Pons (tissue), 1 donor: ENCODE measurements at places on chromosomes 1 and 21.

DNA sequence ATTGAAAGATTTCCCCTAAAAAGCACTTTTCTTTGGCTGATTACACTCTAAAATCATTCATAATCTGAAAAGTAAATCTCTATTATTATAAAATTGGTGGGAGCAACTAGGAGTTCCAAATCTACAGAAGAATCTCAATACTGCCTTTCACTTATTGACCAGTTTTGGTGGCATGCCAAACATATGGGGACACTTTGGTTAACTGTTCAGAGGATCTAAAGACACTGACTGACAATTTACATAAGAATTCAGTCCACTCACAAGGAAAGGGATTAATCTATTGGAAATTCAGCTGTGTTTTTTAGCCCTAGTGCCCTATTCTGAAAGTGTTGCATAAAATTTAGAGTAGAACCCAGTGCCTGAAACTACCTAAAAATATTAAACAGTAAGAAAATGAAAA is 113.6 kb downstream of the LRRC40 start:
- DNase-seq: no peak

GRCh38 chr1:41730806-41731205 is 187.9 kb downstream of the HIVEP3 start:
- no peak for DNase-seq

DNA sequence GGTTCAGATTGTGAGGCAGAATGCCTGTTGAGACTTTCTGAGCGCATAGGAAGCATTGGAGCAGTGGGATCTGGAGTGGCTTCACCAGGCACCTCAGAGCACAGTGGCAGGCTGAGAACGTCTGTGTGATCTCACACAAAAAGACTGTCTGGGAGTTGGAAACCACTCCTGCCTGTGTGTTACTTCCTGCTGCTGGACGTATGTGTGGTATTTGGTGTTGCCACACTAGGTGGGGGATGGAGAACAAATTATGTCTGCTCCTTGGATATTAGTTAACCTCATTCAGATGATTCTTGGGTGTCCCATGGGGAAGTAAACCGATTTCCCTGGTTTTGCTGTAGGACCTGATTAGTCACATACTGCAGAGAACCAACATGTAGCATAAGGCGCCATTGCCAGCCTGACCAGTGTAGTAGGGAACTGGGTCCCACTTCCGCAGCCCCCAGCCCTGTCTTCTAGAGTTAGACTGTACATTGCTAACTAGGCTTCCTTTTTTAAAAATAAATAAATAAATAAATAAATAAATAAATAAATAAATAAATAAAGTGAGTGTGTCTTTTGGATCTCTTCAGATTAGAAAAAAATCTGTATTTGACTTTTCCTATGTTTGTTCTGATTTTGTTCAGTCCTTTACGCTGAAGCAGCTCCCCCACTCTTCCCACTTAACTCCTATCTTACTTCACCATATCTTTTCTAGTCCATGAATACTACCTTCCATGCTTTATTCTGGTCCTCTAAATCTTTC is 26.9 kb downstream of the UCK2 start:
- DNase-seq: peak; percentile 18

- DNase-seq: no peak
These were observed 1.7 kb upstream of the IBA57 start for GRCh38 chr1:228163776-228164519.

DNA sequence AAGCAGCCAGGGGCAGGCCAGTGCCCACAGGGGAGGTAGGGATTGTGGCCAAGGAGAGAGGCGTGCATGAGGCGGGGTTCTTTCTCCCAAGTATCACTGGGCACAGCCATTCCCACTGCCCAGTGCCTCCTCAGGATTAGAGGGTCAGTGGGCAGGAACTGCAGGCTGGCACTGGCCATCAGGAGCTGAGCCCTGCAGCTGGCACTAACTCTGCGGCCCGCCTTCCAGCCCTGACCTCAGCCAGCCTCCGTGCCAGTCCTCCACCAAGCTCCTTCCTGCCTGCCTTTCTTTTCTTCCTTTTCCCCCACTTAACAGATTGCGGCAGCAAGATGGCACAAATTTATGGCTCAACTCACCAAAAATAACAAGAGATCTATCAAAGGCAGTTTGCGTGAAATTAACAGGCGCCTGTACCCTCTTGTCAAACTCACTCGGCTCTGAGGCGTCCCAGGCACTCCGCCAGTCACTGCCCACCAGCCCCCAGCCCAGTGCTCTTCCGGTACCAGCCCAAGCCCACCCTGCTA is 11.1 kb downstream of the ADGRB2 start:
- DNase-seq: peak; percentile 39

DNA sequence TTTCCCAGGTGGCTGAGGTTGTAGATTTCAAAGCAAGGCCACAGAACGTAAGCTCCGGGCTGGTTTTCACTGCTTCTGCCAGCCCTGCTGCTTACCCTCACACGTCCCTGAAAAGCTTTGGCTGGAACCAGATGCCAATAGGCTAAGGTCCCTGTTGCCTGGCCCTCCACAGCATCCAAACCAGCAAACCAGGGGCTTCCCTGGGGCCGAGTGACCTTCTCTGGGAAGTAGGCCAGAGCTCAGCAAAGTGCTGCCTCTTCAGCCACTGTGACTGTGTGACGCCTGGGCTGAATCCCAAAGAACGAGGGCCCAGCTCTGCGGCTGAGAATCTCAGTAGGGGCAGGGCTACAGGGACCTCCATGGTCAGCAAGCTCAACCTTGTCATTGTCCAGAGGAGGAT is 28.9 kb upstream of the RBM15 start:
- DNase-seq: peak; percentile 33

GRCh38 chr1:51749151-51749550 is 129.4 kb downstream of the NRDC start:
- DNase-seq: no peak

GRCh38 chr1:46665983-46666382 is 2.2 kb downstream of the ATPAF1 start:
- no peak for DNase-seq

- no peak for DNase-seq
These were observed 7.1 kb upstream of the SLAMF7 start for GRCh38 chr1:160731990-160732389.

DNA sequence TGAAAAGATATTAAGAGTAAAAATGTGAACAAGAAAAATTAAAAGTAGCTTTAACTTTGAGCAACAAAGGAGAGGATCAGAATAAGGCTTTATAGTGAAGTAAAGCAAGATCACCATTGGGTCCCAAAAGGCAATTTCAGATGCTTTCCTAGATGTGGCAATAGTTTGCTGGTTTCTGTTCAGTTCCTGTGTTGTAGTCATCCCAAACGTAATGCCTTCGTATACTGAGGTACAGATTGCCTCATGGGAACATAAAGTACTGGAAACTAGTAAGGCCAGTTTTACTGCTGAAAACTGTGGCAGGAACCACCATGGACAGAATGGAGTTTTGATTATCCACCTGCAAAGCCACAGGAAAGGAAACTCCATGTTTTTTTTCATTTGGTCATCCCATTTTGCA is 283.5 kb upstream of the SGIP1 start:
- no peak for DNase-seq

- DNase-seq: no peak
These were observed 44.7 kb upstream of the LRP8 start for GRCh38 chr1:53372501-53372951.

DNA sequence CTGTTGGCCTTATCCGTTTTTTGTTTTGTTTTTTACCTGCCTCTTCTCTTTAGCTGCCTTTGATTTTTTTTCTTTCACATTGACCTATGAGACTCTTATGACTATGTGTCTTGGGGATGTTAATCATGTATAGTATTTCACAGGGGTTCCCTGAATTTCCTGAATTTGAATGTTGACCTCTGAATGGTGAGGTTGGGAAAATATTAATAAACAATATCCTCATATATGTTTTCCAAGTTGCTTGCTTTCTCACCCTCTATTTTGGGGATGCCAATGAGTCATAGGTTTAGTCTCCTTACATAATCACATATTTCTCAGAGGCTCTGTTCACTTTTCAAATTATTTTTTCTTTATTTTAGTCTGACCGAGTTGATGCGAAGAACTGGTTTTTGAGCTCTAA is 29.6 kb downstream of the GBP5 start:
- DNase-seq: no peak

- DNase-seq: no peak
These were observed 13.1 kb downstream of the ACTN2 start for GRCh38 chr1:236699366-236699765.

DNA sequence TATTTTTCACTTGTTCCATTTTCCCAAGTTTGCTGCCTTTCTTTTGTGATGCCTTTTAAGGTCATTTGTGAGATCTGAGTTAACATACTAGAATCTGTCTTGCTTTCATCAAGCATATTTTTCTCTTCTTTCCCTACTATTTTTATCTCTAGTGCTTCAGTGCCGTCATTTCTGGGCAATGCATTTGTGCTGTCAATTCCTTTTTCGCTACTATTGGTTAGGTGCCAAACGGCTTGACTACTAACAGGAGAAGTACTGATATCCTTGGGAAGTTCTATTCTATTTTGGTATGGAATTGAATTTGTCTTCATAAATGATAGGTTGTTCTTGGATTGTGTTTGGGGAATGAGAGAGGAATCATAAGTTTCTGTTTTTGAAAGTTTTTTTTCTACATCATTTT is 42.2 kb downstream of the LRRC53 start:
- no peak for DNase-seq

- DNase-seq: no peak
These were observed 4.5 kb downstream of the ASCL5 start for GRCh38 chr1:201122321-201122957.

GRCh38 chr1:176794897-176795508 is 332.0 kb downstream of the PAPPA2 start:
- DNase-seq: no peak

- DNase-seq: no peak
These were observed 22.5 kb downstream of the XCL1 start for GRCh38 chr1:168598892-168599291.

- no peak for DNase-seq
These were observed 42.4 kb downstream of the SLC30A1 start for GRCh38 chr1:211536606-211537005.

GRCh38 chr1:66563094-66563800 is 29.3 kb downstream of the SGIP1 start:
- no peak for DNase-seq

DNA sequence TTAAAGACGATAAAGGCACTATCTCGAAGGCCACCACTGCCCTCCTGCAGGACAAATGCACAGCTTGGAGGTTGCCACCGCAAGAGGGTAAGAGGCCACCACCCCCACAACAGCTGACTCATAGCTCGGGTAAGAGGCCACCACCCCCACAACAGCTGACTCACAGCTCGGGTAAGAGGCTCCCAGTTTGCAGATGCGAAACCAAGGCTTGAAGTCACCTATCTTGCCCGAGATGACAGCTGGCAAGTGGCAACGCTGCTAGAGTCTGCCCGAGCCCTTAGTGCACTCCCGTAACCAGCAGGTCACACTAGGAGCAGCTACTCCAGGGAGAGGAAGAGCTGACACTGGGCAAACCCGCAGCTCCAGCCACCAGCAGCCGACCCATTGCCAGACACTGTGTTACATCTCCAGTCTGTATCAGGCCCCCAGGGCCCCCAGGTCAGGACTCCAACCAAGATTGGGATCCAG is 17.1 kb upstream of the SPSB1 start:
- no peak for DNase-seq

GRCh38 chr1:35883635-35884101 is 659 bp downstream of the AGO1 start:
- DNase-seq: no peak

DNA sequence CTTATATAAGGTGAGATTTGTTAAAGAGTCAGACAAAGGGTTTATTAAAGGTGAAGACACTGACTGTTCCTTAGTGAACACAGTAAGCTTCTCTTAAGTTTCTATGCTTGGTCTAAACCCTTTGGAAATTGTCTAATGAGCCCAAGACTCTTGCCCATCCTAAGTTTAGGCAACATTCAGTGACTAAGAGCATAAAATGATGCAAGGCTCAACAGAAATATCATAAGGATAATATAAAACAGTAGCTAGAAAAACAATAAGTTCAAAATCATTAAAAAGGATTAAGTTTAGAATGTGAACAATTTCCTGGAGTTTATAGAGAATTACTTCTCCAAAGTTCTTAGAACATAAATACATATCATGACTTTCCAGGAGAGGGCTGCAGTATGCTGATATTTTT is 108.9 kb upstream of the PDC start:
- DNase-seq: no peak

DNA sequence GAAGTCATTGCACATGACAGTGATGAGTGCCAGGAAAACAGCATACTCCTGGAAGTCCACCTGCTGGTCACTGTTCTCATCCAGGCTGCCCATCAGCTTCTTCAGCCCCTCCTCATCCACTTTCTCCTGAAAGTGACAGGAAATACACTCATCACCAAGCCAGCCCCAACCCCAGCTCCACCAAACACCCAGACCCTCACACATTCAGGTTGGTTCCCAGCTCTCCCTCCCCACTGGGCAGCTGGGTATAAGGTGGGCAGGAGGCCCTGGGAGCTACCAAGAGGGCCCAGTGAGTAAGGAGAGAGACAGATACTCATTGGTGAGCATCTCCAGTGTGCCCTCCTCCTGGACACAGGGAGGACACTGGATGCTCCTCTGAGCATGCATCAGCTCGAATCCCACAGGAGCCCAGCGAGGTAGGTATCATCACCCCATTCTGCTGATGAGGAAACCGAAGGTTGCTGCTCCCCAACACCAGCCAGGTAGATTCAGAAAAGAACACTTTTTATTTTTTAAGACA is 4.1 kb downstream of the S100A2 start:
- DNase-seq: no peak

DNA sequence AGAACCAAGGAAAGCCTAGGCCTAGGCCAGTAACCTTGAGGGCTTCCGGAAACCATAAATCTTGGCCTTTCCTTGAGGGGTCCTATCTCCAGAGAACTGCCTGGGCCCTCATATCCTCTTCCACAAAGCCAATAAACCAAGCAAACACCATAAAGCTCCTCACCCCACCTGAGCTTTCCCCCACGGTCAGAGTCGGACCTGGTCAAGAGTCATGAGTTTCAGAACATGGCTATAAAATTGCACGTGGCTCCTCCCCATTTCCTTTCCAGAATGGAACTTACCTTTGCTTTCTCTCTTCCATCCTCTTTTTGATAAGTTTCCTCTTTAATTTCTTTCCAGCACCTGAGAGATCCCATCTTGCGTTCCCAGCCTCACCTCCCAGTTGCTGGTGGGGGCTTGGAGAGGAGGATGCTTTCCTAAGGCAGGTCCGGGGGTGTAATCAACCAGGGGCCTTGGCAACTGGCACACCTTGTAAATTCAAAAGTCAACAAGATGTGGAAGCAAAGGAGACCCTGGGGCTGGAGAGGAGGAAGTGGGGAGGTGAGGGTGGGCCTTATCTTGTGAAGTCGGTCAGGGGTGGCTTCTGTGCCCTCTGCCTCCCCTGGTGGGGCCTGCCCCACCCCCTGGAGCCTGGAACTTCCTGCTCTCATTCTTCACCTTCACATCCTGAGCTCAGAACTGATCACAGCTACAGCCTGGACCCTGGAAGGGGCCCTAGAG is 259.9 kb downstream of the FOXD2 start:
- no peak for DNase-seq
